ENCODE measurements at places on chromosomes 12 and 14. TPM values are rescaled to one million over a fixed set of nuclear protein-coding genes. Genes with fewer than 3 reads are reported as not detected.

Gene RD3L
- not detected for polyA plus RNA-seq

Gene IFNG-AS1
- polyA plus RNA-seq, result not detected

Gene PUS7L
- 1.3 TPM for polyA plus RNA-seq

Gene C1S
- polyA plus RNA-seq, result 315 TPM

Gene OAS2
- polyA plus RNA-seq, result 2.2 TPM

Gene RNFT2
- 0.30 TPM for polyA plus RNA-seq
